Breast epithelium (tissue), 4 donors: ENCODE measurements at places on chromosomes 12 and 14. TPM values are rescaled to one million over a fixed set of nuclear protein-coding genes. Genes with fewer than 3 reads are reported as not detected.

DNA sequence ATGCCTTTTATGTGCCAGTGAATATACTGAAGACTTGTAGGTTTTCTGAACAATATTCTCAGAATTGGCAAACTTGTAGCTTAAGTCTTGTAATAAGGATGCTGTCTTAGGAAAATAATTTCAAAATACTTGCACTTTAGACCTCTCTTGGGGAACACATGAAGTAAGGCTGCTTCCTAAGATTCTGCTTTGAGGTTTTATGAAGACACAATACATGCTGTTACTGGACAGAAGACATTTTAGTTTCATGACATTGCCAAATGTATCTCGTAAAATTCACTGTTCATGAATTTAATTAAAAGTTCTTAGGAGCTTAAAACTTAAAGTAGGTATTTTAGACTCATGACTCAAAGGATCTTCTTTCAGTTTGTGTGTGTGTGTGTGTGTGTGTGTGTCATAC is 80.7 kb downstream of the RAD51B start:
- H3K36me3 ChIP-seq, result no peaks in the 10 kb centered on the region
- H3K4me3 ChIP-seq, result no peak overlapping the region
- no peaks in the 10 kb centered on the region for H3K4me1 ChIP-seq

DNA sequence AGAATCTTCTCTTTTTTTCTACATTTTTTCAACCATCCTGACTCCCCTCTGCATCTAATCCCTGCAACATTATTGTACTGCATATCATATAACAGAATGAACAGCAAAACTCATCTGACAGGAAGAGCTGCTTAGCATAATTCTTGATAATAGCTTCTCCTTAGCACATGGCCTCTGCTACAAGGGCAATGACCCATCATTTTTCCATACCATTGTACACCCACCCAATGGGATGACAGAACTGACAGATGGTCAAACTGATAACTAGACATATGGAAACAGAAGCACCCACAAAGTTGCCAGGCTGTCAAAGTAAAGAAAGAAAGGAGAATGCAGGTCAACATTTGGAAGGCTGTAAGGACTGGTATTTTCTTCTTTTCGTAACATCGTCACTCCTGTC is 390.4 kb upstream of the USP15 start:
- no peak for DNase-seq
- no peaks in the 10 kb centered on the region for H3K4me1 ChIP-seq
- no peaks in the 10 kb centered on the region for H3K27me3 ChIP-seq

GRCh38 chr12:124586756-124587155 is 19.3 kb upstream of the NCOR2 start:
- H3K36me3 ChIP-seq, result no peaks in the 10 kb centered on the region
- no peaks in the 10 kb centered on the region for H3K27me3 ChIP-seq
- H3K4me3 ChIP-seq, result no peak overlapping the region
- H3K27ac ChIP-seq, result no peak overlapping the region
- no peak for DNase-seq

DNA sequence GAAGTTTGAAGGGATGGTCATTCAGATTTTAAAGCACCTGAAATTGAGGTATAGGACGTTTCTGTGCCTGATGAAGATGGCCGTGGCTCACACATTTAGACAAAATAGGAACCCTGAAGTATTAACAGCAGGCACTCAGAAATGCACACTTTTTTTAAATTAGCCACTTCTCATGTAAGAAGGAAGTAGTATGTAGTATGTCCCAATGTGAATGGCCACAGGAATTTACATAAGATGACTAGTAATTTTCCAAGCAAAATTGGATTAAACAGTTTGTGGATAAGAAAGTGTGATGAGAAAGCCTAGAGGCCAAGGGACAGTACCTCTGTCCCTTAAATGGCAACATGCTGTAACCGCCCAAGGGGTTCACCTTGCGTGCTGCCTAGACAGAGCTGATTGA is 1.8 kb upstream of the MIS18BP1 start:
- no peak overlapping the region for H3K27ac ChIP-seq
- no peaks in the 10 kb centered on the region for H3K36me3 ChIP-seq

Gene RD3L
- total RNA-seq, result not detected

DNA sequence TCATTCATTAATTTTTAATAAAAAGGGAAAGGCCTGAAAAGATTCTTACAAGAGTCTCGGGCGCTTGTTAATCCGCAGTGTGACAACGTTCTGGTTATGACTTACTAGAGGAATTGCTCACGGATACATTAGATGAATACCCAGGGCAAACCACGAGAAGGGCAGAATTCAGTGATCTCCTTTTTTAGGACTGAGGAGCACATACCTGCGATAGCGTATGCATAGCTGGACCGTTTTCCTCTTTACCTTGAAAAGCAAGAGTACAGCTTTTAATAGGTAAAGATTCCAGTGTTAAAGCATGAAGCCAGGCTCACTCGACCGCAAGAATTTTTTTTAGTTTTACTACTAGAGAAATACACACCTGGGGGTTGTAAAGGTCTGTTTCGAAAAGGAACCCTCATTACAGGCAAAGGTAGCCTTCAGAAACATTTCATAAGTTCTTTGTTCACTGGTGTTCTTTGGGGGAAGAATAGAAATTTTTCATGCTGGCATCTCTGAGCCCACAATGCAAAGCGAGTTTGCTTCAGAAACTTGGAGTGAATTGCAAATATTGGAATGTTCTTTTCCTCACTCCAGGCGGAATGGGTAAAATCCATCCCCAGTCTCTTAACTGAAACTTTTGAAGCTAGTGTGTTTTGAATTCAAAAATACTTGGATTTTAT is 953 bp downstream of the MAPK1IP1L start:
- H3K27ac ChIP-seq, result peak overlapping the region; percentile 99
- DNase-seq, result no peak
- H3K4me1 ChIP-seq, result peaks cover 9% of the 10 kb centered on the region
- H3K27me3 ChIP-seq, result no peaks in the 10 kb centered on the region
- H3K36me3 ChIP-seq, result no peaks in the 10 kb centered on the region

DNA sequence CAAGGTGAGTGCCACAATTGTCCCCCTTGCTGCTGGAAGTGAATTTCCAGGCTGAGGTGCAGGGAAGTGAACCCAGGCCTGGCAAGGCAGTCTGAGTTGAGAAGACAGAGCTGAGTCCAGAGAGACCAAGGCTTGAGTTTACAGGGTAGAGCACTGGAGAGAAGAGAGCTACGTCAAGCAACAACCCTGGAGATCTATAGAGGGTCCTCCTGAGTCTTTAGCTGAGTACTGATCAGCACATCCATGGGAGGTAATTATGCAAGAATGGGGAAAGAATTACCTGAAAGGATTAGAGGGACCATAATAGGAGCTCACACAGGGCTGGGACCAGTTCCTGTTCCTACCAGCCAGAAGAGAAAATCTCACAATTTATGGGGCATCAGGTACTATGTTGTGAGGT is 190.7 kb downstream of the NEDD1 start:
- no peaks in the 10 kb centered on the region for H3K36me3 ChIP-seq
- H3K4me3 ChIP-seq, result no peak overlapping the region
- no peaks in the 10 kb centered on the region for H3K4me1 ChIP-seq
- no peaks in the 10 kb centered on the region for H3K27me3 ChIP-seq
- H3K27ac ChIP-seq, result no peak overlapping the region

- no peak overlapping the region for H3K27ac ChIP-seq
- DNase-seq, result no peak
- H3K4me1 ChIP-seq, result no peaks in the 10 kb centered on the region
- H3K4me3 ChIP-seq, result no peak overlapping the region
- no peaks in the 10 kb centered on the region for H3K36me3 ChIP-seq
Measured at GRCh38 chr12:111353603-111354295, 15.1 kb downstream of the PHETA1 start.
